ENCODE measurements at places on chromosomes 12 and 14.

- DNase-seq: no peak
Measured at GRCh38 chr12:108786450-108786849, 55.1 kb upstream of the CORO1C start.

DNA sequence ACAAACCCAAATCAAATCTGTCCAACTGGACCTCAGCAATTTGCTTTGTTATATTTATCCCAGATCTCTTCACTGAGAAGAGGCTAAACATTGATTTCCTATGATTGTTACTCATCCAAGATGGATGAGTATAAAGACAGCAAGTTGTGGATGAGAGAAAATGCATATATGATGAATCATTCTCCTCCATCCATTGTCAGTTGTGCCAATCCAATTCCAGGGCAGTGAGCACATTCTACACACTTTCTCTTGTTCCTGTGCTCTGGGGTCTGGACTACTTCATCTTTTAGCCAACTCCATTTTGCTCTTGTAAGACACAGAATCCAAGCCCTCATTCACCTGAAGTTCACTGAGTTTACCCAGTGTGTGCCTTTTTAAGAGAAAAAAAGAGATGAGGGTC, 105.7 kb downstream of the GCH1 start:
- DNase-seq: no peak

DNA sequence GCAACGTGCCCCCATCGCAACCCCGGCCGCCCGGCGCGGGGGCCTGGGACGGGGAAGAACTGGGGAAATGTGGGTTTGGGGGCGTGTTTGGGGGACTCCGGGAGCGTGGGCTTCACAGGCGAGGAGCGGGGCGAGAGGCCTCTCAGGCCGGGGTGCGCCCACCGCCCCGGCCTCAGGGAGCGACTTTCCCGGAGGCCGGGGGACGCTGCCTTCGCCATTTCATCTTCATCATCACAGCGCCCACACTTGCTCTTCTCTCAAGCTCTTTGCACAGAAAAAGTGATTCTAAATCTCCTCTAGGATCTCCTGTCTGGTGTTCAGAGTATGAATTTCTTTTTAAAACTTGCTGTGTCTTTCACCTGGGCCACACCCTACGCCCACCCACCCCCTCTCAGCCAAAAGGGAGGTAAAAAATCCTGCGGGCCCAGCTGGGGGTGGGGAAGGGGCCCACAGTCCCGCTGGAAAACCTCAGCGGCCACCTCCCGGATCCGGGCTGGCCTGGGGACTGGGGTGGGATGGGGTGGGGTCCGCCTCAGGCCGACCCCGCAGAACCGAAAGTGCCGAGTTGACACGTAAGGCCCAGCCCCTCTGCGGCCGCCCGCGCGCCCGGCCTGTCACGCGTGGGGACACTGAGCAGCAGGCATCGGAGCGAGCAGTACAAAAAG, 7.4 kb downstream of the CDKN1B start:
- no peak for DNase-seq

GRCh38 chr12:69480698-69481097, 10.5 kb downstream of the FRS2 start:
- no peak for DNase-seq

- no peak for DNase-seq
Measured at GRCh38 chr12:93098077-93098476, 169.0 kb upstream of the EEA1 start.

DNA sequence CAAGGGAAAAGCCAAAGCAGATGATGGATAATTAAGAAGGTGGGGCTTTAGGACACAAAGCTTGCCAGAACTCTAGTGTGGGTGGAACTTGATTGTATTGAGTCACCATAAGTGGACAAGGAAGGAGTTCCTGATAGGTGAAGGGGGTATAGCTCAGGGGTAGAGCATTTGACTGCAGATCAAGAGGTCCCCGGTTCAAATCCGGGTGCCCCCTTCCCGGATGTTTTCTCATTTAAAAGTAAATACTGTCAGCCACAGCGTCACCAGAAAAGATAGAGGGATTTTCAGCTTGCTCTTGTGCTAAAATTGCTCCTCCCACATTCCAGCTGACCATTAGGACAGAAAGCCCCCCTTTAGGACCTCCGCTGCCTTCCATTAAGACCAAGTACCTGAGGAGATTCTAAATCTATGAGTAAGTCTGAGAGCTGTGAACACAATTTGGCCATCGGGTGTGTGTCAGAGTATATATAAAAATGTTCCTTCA, 36.6 kb downstream of the DCAF4 start:
- DNase-seq: no peak

DNA sequence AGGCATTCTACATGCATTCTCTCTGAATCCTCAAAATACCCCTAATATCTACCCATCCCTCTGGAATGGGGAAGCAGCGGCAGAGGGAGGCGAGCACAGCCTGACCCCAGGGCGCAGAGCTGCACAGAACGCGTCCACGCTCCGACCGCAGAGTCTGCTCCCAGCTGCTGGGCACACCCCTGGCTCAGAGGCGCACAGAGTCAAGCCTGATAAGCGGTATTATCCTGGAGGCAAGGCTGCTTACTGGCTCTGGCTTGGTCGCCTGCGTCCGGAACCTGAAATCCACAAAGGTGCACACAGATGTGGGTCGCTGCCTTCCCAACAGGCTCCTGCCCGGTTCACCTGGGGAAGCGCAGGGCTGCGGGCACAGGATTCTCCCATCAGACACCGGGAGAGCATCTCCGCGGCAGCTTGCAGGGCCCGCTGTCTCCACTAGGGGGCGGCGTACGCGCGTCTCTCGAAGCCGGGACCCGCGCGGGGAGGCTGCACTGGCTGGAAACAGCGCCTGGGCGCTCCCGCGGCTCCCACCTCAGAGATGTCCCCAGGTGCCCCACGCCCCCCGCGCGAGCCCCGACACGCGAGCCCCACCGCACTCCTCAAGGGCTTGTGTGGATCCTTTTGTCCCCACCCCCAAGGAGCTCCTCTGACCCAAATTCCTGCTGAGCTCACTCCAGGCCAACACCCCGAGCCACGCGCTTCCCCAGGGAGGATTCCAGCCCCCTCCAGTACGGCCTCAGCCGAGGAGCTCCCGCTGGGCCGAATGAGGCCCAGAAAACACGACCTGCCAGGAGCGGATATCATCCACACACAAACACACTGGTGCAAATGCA, 120.1 kb upstream of the FZD10 start:
- no peak for DNase-seq

GRCh38 chr14:20350860-20351259, 7.4 kb downstream of the PARP2 start:
- DNase-seq: no peak

- no peak for DNase-seq
Measured at GRCh38 chr14:31029016-31029970, 3.1 kb upstream of the STRN3 start.

DNA sequence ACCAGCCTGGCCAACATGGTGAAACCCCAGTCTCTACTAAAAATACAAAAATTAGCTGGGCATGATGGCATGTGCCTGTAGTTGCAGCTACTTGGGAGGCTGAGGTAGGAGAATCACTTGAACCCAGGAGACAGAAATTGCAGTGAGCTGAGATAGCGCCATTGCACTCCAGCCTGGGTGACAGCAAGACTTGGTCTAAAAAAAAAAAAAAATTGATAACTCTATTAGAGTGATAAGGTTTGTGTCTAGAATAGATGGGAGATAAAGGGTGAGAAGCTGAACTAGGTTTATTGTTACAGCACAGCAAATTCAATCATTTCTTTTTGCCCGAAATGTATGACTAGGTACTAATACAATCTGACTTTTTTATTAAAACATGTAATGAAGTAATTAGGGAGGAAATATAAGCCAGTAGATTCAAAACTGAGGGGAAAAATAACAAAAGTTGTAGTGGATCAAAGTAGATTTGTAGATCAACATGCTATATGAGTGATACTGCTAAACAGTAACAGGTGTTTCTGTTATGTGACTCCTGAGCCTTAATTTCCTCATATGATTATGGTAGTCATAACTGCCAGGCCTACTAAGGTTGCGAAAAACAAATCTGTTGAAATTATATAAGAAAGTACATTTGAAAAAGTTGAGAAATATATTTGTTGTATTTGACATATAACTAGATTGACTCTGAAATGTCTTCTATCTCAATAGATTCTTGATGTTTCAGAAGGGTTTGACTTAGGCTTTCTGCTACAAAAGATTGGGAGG, 83.6 kb downstream of the WNK1 start:
- no peak for DNase-seq

GRCh38 chr12:125614058-125614457, 548.8 kb downstream of the AACS start:
- DNase-seq: no peak

DNA sequence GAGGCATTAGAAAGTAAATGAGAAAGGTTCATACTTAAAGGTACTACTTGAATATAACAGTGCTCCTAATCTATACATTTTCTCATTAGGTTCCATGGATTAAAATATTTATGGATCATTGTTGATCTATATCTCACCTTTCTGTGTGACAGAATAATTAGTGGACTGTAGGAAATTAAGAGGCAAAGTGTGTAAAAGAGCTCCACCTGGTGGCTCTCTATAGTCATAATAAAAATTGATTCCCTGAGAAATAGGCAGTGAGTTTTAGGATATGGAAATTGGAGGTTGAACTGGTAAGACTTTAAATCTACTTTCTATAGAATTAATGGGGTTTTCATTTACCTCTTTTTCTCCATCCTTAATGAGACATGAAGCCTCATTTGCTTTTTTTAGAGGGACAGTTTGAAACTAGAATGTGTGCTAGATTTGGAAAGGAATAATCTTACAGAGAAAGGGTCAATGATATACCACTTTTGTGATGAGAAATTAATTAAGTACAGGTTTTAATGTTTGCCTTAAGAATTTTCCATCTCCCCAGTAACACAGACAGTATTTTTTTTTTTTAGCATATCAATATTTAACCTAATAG, 11.8 kb upstream of the DERA start:
- no peak for DNase-seq

DNA sequence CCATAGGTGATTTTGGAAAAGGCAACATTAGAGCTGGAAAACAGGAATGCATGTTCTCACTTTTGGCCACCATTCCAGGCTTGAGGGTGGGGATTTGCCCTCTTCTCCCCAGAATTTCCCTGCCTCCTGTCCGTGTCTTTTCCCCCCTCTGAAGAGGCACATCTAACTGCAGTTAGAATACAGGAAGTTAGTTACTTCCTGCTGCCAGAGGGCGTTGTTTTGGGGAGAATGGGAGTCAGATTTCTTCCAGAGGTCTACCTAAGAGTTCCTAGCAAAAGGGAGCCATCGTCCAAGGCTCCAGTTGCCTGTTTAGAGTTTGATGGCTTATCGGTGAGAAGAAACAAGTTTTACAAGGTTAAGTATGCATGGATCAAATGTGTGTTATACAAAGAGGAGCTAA, 112.8 kb upstream of the IGF1 start:
- no peak for DNase-seq

DNA sequence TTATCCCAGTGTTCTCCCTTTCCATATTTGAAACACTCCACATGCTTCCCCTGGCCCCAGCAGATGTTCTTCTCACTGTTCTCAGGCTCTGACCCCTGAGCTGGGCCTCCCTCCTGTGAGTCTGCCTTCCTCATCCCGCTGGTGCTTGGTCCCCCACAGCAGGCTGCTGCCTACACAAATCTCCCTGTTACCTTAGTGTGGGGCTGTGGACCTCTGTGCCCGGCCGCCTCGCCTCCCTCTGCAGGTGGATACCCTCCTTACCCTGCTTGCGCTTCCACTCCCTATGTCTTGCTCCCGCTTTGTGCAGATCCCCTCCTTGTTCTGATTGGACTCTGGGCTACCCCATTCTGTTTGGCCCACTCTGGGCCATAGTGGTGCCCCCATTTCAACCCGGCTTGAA, 6.9 kb downstream of the DERA start:
- DNase-seq: no peak

- no peak for DNase-seq
Measured at GRCh38 chr12:91857813-91858542, 287.7 kb downstream of the BTG1 start.

- no peak for DNase-seq
Measured at GRCh38 chr14:68953196-68953555, 25.9 kb downstream of the ACTN1 start.

- DNase-seq: no peak
Measured at GRCh38 chr12:111685322-111685810, 390 bp downstream of the BRAP start.

DNA sequence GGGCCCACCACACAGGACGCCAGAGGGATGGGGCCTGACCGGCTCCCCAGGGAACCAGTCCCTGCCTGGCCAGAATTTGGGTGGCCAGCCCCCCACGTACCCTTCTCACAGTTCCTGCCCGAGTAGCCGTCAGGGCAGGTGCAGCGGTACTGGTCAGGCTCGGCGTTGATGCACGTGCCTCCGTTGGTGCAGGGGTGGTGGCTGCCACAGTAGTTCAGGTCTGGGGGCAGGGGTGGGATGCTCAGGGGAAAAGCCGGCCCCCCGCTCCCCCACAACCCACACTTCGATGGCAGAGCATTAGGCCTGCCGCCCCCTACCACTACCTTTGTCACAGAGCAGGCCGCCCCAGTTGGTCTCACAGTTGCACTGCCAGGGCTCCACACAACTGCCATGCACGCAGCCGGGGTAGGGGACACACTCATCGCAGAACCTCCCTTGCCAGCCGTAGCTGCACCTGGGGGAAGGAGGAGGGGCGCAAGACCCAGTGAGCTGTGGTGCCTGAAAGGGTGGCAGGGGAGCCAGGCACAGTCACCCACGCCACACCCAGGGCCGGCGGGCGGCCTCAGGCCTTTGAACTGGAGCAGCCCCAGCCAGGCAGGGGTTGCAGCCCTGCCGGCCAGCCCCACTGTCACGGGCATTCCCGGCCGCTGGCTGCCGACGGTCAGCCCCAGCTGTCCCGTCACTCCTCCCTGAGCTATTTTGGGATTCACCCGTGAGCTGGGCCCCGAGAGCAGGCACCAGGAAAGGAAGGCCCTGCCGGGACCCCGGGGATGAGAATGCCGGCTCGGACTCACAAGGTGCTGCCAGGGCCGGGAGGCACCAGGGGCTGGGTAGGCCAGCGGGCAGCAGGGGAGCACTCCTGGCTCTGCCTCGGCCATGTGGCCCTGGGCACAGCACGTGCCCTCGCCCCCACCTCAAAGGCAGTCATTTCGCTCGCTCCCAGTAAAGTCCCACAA, 16.5 kb downstream of the JAG2 start:
- DNase-seq: no peak

DNA sequence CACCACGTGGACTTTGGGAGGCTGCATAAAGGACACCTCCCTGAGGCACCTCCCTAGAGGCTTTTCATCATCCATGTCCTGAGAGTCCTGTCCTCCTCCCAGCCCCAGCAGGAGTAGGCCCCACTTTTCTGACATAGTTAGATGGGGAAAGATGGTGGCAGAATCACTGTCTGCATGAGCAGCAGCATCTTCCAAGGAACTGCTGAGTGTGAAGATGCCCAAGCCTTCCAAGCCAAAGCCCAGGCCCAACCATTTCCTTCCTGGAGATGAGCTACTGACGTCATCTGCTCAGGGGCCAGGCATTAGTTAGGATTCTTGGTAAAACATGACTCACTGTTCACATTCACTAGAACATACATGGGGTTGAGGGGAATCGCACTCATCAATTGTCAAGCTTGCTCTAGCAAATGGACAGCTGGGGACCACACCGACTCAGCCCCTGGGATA, 37.3 kb downstream of the VDR start:
- no peak for DNase-seq

GRCh38 chr14:79453276-79453675, 758.0 kb downstream of the DIO2 start:
- no peak for DNase-seq

- DNase-seq: no peak
Measured at GRCh38 chr12:62799766-62800406, 135.1 kb downstream of the PPM1H start.
